A549 treated with Mapracorat at 1 μM for 4 hours (cell line): ENCODE measurements at places on chromosomes 11 and 22. TPM values are rescaled to one million over a fixed set of nuclear protein-coding genes. Genes with fewer than 3 reads are reported as not detected.

The TRIM51 gene
- total RNA-seq, result not detected in 5 replicates

The CELF1 gene
- 44.8 to 50.9 TPM (median 46.6 TPM) in 5 replicates for total RNA-seq

The APOC3 gene
- not detected in 5 replicates for total RNA-seq

The HBB gene
- not detected in 5 replicates for total RNA-seq

The TLCD5 gene
- total RNA-seq, result 5.3 to 7.9 TPM (median 7.0 TPM) in 5 replicates

The ADAMTS8 gene
- total RNA-seq, result 0.86 to 1.4 TPM (median 1.1 TPM) in 5 replicates

The CPT1A gene
- 27.9 to 32.8 TPM (median 31.7 TPM) in 5 replicates for total RNA-seq

The MYO7A gene
- 1.2 to 1.6 TPM (median 1.3 TPM) in 5 replicates for total RNA-seq

The OR52E8 gene
- not detected in 5 replicates for total RNA-seq

The MGAT3 gene
- 0.43 to 0.84 TPM (median 0.71 TPM) in 5 replicates for total RNA-seq

The DYNC2H1 gene
- 5.3 to 6.7 TPM (median 6.2 TPM) in 5 replicates for total RNA-seq
